ENCODE measurements at places on chromosomes 6 and 20.

DNA sequence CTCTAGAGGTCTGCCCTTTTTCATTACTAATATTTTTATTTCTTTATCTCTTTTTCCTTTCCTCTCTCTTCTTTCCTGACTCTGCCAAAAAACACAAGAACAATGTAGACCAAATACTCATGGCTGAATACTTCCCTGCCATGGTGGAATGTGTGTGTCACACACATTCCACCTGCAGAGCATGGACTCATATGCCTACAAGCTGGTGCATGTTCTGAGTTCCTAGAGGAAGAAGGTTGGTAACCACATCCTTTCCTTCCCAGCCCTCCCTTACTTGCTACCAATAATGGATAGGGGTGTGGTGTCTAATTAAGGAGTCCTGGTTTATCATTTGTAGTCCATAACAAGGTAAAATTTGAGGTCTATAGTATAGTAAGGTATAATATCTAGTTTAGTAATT is 15.2 kb upstream of the CST9L start:
- no peak for DNase-seq

- DNase-seq: no peak
These were observed 36.5 kb downstream of the TAF11 start for GRCh38 chr6:34851361-34851760.

DNA sequence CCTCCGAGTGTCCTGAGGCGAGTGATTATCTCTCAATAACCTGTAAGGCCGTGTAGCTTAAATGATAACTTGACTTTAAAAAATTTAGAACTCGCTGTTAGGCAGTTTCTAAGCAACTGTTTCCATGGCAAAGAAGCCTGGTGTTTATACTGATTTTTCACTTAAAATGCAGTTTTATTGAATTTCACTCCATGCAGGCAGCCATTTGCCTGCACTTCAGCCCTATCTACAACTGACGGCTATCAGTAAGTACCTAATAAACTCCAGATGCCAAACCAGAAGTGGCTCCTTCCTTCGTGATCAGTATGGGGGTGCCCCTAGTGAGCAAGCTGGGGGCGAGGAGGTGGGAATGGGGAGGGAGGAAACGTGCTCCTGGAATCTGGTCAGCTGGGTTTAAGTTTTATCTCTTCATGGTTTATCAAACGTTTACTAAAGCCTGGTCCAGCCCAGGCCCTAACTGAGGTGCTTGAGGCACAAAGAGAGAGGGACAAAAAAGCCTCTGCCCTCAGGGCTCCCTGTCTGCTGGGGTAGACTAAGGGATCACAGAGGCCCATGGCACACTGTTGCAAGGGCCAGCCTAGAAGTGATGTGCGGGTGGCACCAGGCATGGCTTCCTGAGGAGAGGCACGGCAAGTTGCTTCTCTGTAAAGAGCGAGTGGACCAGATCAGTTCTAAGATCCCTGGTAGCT is 45.5 kb downstream of the TTI1 start:
- no peak for DNase-seq

DNA sequence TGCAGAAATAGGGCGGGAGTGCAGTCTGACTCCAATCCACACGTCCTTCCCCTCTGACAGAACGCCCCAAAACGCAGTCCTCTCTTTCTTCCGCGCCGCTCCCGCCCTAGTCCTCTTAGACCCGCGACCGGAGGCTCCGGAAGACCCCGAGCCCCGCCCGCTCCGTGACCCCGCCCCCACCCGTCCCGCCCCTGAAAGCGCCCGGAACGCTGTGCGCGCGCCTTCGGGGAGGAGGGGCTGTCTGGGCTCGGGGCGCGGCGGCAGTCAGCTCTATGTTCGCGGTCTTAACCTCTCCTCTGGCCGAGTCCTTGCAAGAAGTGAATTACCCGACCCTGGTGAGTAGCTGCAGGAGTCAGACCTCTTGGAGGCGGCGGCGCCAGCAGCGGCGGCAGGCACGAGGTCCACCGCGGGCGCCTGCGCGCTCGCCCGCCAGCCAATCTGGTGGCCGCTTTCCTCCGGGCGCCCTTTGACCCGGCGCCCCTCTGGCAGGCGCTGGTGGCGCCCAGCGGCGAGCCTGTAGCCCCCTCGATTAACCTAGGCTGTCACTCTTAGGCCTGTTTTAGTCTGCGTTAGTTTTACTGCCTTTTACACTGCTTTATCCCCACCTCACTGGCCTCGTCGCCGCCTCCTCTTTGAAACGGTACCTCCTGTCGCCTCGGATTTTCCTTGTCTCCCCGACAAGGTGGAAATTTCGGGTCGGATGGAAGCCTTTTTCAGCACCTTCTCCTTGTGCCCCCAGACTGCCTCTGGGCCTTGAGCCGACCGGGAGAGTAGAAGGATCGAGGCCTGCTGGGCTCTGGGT is at the start of gene MANEA:
TSS of gene MANEA (plus strand) at position 232 of the 802 bp plus-strand sequence. CDS start 8,905 bp downstream, outside the sequence.
- DNase-seq: peak; percentile 76

DNA sequence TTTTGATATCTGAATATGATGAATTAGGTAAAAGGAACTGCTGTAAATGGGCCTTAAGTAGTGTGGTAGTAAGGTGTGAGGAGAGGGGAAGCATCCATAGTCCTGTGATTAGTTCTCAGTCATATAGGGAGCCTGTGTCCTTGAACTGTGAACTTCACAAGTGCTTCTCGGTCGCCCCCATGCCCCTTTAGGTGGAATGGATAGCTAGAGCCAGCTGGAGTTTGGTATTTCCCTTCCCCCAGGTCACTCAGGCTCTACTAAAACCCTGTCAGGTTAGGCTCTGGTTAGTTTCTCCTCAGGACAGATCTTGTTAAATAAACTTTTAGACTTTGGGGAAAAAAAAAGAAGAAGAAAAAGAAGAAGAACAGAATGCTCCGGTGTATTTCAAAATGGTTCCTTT is 82.0 kb downstream of the PPP1R14C start:
- DNase-seq: no peak

DNA sequence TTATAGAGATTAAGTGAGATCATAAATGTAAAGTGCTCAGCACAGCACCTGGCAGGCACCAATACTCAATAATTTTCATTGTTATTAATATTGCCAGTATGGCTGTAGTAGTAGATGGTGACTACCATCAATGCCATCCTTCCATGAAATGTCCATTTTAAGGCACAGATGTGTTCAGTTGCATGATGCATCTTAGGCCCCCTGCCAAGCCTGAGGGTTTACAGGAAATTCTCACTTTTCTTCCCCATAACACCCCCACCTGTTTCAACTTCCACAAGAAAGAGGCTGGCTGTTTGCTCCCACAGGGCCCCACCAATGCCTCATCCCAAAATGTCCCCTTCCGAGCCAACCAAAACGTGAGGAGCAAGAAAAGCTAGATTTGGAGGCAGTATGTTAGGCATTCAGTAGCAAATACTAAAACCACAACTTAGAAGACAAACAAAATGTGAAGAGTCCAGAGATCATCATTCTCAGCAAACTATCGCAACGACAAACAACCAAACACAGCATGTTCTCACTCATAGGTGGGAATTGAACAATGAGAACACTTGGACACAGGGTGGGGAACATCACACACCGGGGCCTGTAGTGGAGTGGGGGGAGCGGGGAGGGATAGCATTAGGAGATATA is 110.6 kb upstream of the NHSL1 start:
- DNase-seq: no peak

GRCh38 chr6:137581019-137581707 is 87.0 kb upstream of the OLIG3 start:
- DNase-seq: no peak

- DNase-seq: no peak
These were observed 177.5 kb downstream of the TMEM242 start for GRCh38 chr6:157145656-157146285.
